Cardiac muscle cell (in vitro differentiated cells and primary cell): ENCODE measurements at places on chromosomes 4 and X. TPM values are rescaled to one million over a fixed set of nuclear protein-coding genes. Genes with fewer than 3 reads are reported as not detected.

Gene UBE2K
- 12.5 and 52.5 TPM in 2 replicates for total RNA-seq

Gene DCAF8L2
- not detected in 2 replicates for total RNA-seq

- DNase-seq = no peak
Observed at GRCh38 chr4:6071191-6071958, 53.1 kb upstream of the C4orf50 start.

DNA sequence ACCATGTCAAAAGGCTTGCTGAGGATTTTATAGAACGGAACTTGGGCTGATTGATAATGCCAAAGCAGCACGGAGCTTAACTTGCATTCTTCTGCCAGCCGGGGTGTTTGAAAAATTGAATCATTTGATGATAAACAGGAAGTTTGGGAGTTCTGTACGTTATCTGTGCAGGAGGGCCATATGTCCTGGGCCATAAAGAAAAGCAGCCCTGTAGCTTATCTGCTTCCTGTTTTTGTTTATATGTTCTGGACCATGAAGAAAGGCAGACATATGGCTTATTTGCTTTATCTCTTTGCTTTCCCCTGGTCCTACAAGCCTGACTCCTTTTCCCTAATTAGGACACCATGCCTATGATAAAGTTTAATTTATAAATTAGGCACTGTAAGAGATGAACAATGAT is 62.4 kb downstream of the HOPX start:
- DNase-seq = no peak

- no peak for DNase-seq
Observed at GRCh38 chr4:6917461-6918271, 8.0 kb downstream of the TBC1D14 start.

Gene EFHC2
- 2.2 and 6.5 TPM in 2 replicates for total RNA-seq

Gene GABRA4
- total RNA-seq = 0.03 and 0.28 TPM in 2 replicates

DNA sequence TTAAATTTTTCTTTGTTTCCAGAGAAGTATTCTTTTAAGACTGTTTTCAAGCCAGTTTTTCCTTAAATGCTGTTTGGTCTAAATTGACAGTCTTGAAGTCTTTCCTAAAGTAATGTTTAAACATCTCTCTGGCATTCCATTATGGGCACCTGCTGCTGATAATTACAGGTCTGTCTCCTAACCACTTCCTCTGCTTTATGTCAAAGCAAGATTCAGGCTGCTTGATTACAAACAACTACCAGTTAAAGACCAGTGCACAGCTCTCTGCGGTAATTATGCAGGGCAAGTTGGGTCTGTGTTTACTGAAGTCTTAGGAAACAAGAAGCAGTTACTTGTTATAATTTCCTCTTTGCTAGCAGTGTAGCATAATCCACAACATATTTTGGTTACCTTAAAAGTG is 17.6 kb downstream of the UNC5C start:
- peak; percentile 37 for DNase-seq

GRCh38 chr4:43048570-43048969 is 156.1 kb downstream of the GRXCR1 start:
- DNase-seq = no peak

DNA sequence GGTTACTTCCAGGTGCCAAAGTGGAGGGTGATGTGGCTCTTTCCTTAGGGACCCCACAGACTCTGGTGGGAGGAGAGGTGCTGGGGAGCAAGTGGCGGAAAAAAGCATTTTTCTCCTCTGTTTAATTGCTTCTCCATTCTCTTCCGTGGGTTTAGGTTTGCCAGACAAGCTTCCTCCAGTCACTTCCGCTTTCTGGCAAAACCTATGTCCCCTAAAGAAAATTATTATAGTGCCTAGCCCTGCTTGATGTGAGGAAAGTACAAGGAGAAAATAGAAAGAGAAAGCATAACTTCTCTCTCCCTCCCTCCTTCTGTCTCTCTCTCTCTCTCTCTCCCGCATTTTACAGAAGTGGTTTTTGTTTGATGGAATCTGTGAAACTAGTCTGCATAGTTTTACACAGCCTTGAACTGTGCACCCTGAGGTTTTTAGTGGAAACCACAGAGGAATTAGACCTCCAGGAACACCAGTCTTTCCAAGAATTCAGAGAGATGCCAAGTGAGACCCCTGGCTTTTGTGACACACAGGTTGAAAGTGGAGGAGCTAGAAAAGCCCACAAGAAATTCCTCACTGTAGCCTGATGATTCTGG is 231.1 kb upstream of the ANXA3 start:
- peak; percentile 20 for DNase-seq

GRCh38 chr4:80461412-80461811 is 125.9 kb downstream of the CFAP299 start:
- no peak for DNase-seq

- peak; percentile 70 for DNase-seq
Observed at GRCh38 chrX:110146521-110146920, 143.6 kb downstream of the TMEM164 start.

Gene FABP2
- 5.5 and 6.0 TPM in 2 replicates for total RNA-seq

GRCh38 chrX:40078489-40079227 is 19.1 kb downstream of the BCOR start:
- DNase-seq = no peak

GRCh38 chr4:1315836-1316536 is 26.3 kb downstream of the MAEA start:
- DNase-seq = no peak

Gene SRPX
- 9.6 and 19.9 TPM in 2 replicates for total RNA-seq

Gene PAGE2
- not detected in 2 replicates for total RNA-seq

Gene IQSEC2
- total RNA-seq = 35.3 and 37.0 TPM in 2 replicates

DNA sequence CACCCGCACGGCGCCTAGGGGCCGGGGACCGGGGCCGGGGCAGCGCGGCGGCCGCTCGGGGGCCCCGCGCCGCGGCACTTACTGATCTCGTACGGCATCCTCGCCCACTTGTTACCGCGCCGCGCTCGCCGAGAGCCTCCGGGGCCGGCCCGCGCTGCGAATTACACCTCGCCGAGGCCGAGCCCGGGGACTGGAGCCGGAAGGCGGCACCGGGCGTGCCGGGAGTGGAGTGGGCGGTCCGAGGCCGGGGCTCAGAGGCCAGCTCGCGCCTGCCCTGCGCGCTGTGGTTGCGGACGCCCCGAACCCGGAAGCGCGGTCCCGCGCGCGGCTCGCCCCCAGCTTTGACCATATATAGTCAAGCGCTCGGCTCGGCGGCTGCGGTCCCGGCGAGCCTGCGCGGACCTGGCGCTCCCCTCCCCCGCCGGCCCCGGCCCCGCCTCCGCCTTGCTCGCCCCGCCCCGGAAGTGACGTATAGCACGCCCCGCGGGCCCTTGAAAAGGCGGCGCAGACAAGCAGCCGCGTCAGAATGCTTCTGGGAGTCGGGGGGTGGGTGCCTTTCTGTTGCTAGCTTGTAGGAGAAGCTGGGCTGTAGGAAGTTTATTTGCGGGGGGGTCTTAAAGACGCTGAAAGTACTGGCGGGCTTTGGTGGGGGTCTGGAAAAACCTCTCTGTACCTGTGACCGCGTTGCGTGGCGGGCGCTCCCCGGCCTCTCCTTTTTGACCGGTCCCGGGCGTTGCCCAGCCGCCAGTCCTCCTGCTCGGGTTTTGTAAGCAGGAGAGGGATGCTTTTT is at the start of gene WDR1:
Gene WDR1, minus strand, starts transcription at position 231 of the 790 bp plus-strand sequence. Its CDS starts 133 bp downstream, at position 98.
- peak; percentile 97 for DNase-seq

DNA sequence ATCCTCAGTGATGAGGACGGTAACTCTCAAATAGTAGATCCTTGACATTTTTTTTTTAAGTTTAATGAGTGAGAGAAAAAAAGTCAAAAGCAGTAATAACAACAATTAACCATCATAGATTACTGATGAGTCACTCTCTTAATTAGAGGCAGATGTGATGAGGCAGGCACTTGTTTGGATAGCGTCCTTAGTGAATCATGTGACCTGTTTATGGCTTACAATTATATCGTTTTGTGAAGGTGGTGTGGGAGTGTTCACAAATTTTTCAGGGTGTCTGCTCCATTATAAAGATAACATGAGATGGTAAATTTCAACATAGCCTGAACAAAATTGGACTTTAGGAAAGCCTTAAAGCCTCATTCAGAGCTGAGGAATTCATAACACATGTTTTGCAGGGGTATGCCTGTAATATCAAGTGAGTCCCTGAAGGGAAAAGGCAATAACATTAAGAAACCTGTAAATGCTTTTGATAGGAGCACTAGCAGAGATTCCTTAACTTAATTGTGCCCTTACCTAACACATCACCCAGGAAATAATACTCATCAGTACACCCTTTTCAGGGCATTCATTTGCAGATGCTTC is 51.9 kb upstream of the XIAP start:
- no peak for DNase-seq

Gene FRAS1
- total RNA-seq = 13.8 and 20.4 TPM in 2 replicates

- DNase-seq = peak; percentile 95
Observed at GRCh38 chrX:107729558-107730297, 45.9 kb downstream of the TSC22D3 start.

- no peak for DNase-seq
Observed at GRCh38 chr4:83772685-83773084, 236.8 kb downstream of the GPAT3 start.

DNA sequence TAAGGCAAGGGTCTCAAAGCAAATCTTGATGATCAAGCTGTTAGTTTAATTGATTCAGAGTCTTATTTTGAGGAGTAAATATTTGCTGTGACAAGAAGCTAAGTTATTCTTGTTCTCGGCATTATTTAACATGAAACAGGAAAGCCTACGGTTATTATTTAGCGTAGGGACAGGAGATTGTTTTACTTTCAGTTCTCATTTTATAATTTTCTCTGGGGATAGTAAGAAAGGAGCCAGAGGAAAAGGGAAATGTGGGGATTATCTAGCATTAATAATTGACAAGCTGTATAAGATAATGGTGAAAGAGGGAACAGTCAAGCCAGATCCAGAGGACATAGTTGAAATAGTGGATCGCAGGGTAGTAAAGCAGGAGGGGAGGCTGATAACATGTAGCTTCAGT is 39.7 kb upstream of the PARM1 start:
- no peak for DNase-seq

DNA sequence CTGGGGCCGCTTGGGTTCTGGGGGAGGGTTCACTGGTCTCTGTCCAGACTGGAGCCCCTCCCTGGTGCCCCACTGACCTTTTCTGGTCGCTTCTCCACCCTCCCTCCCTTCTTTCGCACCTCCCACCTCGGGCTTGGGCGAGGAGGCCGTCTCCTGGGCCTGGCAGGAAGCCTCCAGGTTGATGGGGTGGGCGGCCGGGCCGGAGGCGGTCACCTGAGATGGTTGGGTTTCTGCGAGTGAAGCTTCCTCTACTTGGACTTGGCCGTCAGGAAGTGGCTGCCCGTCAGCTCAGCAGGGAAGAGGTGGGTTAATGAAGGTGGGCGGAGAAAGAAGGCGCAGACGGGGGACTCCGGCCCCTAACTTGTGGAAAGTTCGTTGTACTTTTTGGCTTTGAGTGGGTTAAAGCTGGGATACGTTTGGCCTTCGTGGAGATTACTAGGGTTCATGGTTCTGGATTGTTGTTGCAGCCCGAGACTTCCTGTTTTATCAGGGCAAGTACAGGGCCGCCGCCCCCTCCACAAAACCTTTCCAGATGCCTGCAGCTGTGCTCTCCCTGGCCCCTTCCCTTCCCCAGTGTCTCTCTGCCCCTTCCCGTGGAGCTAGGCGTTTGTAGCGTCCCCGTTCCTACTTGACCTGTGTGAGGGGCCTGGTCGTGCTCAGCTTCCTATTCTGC is 1.2 kb downstream of the AKAP17A start:
- peak; percentile 36 for DNase-seq

GRCh38 chr4:173074501-173074946 is 94.1 kb upstream of the GALNT7 start:
- DNase-seq = peak; percentile 83

- no peak for DNase-seq
Observed at GRCh38 chr4:6811165-6811564, 28.6 kb downstream of the KIAA0232 start.

DNA sequence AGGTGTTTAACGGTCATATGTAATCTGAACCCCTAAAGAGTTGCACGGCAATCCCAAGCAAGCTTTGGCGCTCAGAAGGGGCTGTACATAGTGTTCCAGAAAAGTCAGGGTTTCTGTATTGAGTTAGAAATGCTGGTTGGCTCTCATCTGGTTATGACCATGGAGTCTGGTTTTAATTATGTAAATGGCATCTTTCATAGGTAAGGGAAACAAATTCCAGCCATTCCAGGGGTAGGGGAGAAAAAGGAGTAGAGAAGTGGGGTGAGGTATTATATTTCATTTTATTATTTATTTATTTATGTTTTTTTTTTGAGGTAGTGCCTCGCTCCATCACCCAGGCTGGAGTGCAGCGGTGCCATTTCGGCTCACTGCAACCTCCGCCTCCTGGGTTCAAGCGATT is 15.9 kb downstream of the KLF3 start:
- DNase-seq = no peak

- DNase-seq = no peak
Observed at GRCh38 chrX:12753366-12753765, 37.8 kb upstream of the PRPS2 start.

DNA sequence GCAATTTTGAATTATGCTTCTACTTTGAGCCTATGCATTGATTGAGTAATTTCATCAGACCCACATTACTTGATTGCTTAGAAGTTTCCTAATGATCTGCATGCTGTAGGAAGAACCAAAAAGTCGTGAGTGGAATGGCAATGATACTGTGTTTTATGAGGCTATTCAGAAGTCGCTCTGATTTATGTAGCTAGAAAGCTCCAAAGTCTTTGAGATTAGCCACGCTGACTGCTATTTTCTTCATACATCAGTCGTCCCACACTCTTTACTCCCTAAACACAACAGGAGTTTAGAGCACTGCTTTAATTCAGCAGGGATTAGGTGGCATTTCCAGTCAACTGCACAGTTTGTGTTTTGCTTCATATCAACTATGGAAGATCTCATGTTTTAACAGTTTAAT is 4.1 kb downstream of the GRID2 start:
- DNase-seq = no peak

Gene MAGEC1
- not detected in 2 replicates for total RNA-seq

Gene PCYT1B
- 37.4 and 41.1 TPM in 2 replicates for total RNA-seq

Gene S100P
- total RNA-seq = not detected in 2 replicates

Gene PARM1
- 8.0 and 11.3 TPM in 2 replicates for total RNA-seq

DNA sequence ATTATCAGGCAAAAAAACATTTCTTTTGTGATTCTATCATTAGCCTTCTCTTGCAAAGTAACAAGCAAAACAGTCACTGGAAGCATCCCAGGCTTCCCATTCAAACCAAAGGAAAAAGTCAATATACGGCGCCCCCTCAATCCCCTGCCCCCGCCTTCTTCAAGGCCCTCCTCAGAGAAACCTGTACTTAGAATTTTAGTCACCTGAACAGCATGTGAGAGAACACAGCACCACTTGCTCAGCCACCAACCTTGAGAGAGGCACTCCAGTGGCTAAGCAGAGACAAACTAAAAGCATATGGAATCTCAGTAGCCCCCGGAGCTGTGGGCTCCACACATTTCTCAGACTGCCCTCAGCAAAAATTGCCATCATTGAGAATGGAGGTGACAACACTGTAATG is 25.2 kb downstream of the LEF1 start:
- DNase-seq = no peak

- DNase-seq = peak; percentile 21
Observed at GRCh38 chrX:110120025-110120424, 117.1 kb downstream of the TMEM164 start.

Gene JCHAIN
- not detected in 2 replicates for total RNA-seq

Gene GPRASP2
- 36.7 and 42.7 TPM in 2 replicates for total RNA-seq

GRCh38 chr4:91116861-91117260 is 989.7 kb downstream of the CCSER1 start:
- peak; percentile 30 for DNase-seq

DNA sequence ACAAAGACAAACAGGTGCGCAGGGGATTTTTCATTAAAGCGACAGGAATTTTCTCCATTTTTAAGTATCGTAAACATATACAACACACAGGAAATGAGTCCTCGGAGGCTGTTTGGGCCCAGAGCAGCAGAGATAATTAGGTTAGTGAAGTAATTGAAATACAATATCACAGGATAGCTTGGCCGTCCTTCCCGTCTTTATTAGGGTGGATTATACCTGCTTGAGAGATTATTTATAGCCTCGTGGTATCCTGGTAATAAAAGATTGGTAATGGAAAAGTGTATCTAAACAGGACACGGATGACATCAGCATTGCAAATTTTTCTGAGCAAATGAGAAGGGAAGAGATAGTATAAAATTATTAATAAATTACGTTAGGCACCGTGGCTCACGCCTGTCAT is 68.2 kb downstream of the CRLF2 start:
- no peak for DNase-seq
